ENCODE measurements at places on chromosomes 4 and X. TPM values are rescaled to one million over a fixed set of nuclear protein-coding genes. Genes with fewer than 3 reads are reported as not detected.

ZNF732 gene
- polyA plus RNA-seq: 2.2 TPM

EREG gene
- polyA plus RNA-seq: 0.10 TPM

- no peak for DNase-seq
Measured at GRCh38 chr4:150231107-150231770, 153.0 kb downstream of the DCLK2 start.

SRPK3 gene
- 1.5 TPM for polyA plus RNA-seq

DNA sequence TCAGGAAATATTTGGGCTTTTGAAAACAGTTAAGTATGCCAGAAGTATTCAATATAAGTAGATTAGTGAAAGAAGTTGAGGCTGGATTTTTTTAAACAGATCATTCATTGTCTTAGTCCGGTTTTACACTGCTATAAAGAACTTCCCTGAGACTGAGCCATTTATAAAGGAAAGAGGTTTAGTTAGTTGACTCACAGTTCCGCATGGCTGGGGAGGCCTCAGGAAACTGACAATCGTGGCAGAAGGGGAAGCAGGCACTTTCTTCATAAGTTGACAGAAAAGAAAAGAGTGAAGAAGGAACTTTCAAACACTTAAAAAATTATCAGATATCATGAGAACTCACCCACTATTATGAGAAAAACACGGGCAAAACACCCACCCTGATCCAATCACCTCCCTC, 31.1 kb upstream of the CYLC1 start:
- DNase-seq: no peak

BEND2 gene
- 0.04 TPM for polyA plus RNA-seq

MAGEA4 gene
- polyA plus RNA-seq: not detected

Data from right renal pelvis (tissue), 4 donors.